NCI-H187 (cell line): ENCODE measurements at places on chromosomes 5 and 9.

DNA sequence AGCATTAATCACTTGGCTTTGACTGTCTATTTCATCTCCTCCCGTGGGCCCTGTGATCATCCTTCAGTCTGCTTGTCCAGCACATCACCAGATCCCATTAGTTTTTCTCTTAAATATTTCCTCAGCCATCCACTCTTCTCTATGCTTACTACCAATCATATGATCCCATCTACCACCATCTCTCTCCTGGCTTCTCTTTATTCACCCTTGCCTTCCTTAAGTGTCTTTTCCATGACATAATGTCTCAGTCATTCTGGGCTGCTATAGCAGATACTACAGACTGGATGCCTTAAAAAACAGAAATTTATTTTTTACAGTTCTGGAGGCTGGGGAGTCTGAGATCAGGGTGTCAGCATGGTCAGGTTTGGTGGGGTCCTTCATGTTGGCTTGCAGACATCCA, 208.4 kb upstream of the PPP1R2B start:
- DNase-seq: no peak

- no peak for DNase-seq
Measured at GRCh38 chr9:35690294-35690613, 529 bp upstream of the TPM2 start.

DNA sequence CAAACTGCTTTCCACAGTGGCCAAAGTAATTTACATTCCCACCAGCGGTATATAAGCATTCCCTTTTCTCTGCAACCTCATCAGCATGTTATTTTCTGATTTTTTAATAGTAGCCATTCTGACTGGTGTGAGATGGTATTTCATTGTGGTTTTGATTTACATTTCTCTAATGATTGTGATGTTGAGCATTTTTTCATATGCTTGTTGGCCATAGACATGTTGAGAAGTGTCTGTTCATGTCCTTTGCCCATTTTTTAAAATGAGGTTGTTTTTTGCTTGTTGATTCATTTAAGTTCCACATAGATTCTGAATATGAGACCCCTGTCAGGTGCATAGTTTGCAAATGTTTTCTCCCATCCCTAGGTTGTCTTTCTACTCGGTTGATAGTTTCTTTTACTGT, 254.5 kb upstream of the MPDZ start:
- no peak for DNase-seq

GRCh38 chr9:98168941-98169488, 23.4 kb downstream of the CORO2A start:
- no peak for DNase-seq

GRCh38 chr5:178115136-178115813, 1.9 kb downstream of the N4BP3 start:
- no peak for DNase-seq

DNA sequence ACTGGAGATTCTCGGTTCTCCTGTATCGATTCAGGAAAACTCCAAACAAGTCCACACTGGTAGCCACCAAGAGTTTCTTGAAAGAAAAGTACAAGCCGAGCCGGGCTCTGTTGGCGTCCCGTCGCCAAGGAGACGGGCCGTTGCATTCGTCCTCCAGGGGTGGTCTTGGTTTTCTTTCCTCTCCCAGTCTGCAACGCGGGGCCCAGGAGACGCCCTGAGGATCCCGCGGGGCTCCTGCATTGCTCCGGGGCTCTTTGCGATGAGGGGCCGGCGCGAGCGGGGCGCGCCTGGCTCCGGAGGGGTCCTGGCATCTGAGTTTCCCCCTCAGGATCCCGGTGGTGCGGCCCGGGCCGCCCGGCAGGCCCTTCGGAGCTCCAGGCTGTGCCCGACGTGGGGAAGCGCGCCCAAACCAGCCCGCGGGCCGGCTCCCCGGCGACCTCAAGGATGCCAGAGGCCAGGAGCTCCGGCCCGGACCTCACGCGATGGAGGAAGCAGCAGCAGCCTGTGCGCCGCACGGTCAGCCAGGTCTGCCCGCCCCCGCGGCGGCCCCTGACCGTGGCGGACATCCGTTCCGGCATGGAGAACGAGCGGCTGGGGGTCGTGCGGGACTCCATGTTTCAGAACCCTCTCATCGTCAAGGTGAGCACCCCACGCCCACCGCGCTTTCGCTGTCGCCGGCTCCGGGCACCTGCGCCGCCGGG, at the start of gene CFAP77:
TSS of gene CFAP77 (plus strand) at position 384 of the 701 bp plus-strand sequence. CDS start at position 445, 61 bp downstream.
- DNase-seq: no peak

DNA sequence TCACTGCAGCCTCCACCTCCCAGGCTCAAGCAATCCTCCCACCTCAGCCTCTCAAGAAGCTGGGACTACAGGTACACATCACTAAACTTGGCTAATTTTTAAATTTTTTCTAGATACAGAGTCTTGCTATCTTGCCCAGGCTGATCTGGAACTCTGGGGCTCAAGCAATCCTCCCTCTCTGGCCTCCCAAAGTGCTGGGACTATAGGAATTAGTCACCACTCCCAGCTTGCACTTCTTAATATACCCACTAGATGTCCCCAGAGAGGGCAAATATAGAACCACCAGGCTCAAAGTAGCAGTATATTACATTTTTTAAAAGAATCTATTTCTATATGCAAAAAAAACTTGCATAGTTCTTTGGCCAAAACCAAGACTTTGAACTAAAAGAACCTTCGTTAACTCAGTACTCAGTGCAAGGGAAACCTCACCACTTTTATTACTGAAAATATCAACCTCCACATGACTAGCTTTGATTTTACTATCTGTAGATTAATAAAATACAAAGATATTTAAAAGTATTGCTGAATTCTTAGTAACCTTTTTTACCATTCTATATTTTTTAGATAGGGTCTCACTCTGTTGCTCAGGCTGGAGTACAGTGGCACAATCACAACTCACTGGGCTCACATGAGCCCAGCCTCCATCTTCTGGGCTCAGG, 25.8 kb upstream of the HSD17B3 start:
- DNase-seq: no peak

- DNase-seq: no peak
Measured at GRCh38 chr5:150565868-150566267, 57.9 kb downstream of the NDST1 start.

DNA sequence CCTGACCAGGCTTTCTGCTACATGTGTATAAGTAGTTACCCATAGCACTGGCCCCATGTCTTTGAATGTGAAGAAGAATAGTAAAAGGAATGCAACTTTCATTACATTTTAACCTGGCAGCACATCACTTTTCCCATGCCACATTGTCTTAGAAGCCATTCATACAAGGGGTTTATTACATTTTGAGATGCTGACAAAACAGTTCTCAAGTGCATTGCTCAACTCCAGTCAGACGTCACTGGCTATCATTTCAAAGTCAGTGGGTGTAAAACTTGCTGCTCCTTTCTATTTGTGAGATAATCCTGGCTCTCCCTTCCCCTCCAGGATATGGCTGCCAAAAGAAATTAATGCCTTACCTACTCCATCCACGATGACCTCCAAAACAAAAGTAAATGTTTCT, 97.0 kb upstream of the VCAN start:
- DNase-seq: no peak
